ENCODE measurements at places on chromosomes 5 and 9. TPM values are rescaled to one million over a fixed set of nuclear protein-coding genes. Genes with fewer than 3 reads are reported as not detected.

The SMU1 gene
- total RNA-seq = 33.4 TPM

The EPB41L4B gene
- total RNA-seq = 0.15 TPM

The IER5L gene
- 118 TPM for total RNA-seq

The PFDN1 gene
- total RNA-seq = 62.0 TPM

The CDC25C gene
- 13.7 TPM for total RNA-seq

The CDX1 gene
- 0.17 TPM for total RNA-seq

The CHSY3 gene
- 1.7 TPM for total RNA-seq

The SMIM15 gene
- 51.4 TPM for total RNA-seq

The ZNF367 gene
- total RNA-seq = 0.99 TPM

The SLC1A3 gene
- 8.3 TPM for total RNA-seq

The RUSC2 gene
- 17.5 TPM for total RNA-seq

The PAXX gene
- total RNA-seq = 16.1 TPM

The CDKN2A gene
- total RNA-seq = 39.5 TPM

The COL23A1 gene
- under 0.01 TPM for total RNA-seq

The PCDHB10 gene
- 0.66 TPM for total RNA-seq

The ADAMTS19 gene
- total RNA-seq = 0.73 TPM

The HACD4 gene
- 16.3 TPM for total RNA-seq

The ZDHHC11B gene
- total RNA-seq = 0.29 TPM

The C9 gene
- total RNA-seq = not detected

The SHOC1 gene
- under 0.01 TPM for total RNA-seq

The LCN15 gene
- not detected for total RNA-seq

The ZNF483 gene
- total RNA-seq = 1.8 TPM

The MSX2 gene
- 15.9 TPM for total RNA-seq

The ASPN gene
- total RNA-seq = 15.2 TPM

The SYNPO gene
- total RNA-seq = 3.3 TPM

The PRKACG gene
- total RNA-seq = not detected

The DMRT3 gene
- total RNA-seq = not detected

The EMB gene
- total RNA-seq = 13.7 TPM

The SIT1 gene
- total RNA-seq = not detected

The CACFD1 gene
- 8.7 TPM for total RNA-seq

The MLANA gene
- not detected for total RNA-seq

The OR1J1 gene
- not detected for total RNA-seq

The RGMB gene
- 63.0 TPM for total RNA-seq

The DND1 gene
- total RNA-seq = 0.17 TPM

The PCDHGC5 gene
- 8.1 TPM for total RNA-seq

The C6 gene
- total RNA-seq = not detected

Measured in smooth muscle cell of trachea (primary cell).